Activated effector memory CD4-positive, alpha-beta T cell treated with Interleukin-2 at 50 U/mL for 16 hours (primary cell): ENCODE measurements at places on chromosomes 1 and 21.

- DNase-seq = no peak
These were observed 20.7 kb upstream of the PADI1 start for GRCh38 chr1:17184161-17184665.

- DNase-seq = no peak
These were observed 3.2 kb downstream of the CTPS1 start for GRCh38 chr1:40982721-40983120.

DNA sequence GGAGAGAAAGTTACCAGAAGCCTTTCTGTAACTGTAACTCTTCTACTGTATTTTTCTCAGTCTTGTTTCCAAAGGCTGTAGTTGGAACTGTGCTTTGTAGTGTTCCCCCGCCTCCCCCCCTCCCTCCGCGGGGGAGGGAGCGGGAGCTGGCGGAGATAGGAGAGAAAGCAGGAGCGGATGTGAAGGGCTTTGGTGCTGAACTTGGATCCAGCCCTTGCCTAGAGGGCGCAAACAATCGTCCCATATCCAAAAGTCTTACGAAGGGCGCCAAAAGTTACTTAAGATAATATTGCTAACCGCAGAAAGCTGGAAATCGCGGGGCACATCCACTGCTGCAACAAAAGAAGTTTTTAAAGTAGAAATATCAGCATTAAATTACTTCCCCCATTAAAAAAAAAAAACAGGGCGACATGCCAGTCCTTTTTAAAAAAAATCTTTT is 2.4 kb upstream of the NFIA start:
- no peak for DNase-seq

DNA sequence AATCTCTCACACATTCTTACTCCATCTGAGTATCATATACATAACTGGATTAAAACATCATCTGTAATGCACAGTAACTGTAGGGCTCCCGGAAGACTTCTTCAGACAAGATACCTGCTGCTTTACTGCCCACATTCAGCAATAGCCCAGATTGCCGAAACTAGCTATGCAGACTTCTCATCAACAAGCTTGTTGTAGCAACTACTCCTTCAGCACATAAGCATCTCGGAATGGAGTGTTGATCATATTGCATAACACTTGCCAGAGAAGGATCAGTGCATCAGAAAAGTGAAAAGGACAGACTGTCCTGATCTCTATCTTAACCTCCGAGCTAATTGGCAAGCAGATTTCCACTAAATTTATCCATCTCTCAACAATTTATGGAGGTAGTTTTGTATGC is 354.6 kb upstream of the C1orf87 start:
- no peak for DNase-seq

DNA sequence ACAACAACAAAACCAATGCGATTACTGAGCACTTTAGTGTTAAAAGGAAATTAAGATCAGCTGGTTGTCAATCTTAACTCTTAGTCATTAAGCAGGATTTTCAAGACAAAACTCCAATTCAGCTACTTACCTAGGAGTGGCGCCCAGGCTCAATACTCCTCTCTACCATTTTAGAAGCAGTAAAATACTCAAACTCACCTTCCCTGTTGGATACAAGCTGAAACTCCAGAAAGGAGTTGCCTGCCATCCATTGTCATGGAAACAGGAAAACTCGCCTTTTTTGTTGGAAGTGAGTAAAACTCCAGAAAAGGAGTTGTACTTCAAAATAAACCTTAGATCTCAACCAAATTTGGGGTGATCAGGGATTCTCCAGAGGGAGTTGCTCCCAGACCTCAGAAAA is 127.0 kb upstream of the F3 start:
- DNase-seq = no peak

- DNase-seq = no peak
These were observed 68.2 kb upstream of the SSX2IP start for GRCh38 chr1:84758476-84758875.

DNA sequence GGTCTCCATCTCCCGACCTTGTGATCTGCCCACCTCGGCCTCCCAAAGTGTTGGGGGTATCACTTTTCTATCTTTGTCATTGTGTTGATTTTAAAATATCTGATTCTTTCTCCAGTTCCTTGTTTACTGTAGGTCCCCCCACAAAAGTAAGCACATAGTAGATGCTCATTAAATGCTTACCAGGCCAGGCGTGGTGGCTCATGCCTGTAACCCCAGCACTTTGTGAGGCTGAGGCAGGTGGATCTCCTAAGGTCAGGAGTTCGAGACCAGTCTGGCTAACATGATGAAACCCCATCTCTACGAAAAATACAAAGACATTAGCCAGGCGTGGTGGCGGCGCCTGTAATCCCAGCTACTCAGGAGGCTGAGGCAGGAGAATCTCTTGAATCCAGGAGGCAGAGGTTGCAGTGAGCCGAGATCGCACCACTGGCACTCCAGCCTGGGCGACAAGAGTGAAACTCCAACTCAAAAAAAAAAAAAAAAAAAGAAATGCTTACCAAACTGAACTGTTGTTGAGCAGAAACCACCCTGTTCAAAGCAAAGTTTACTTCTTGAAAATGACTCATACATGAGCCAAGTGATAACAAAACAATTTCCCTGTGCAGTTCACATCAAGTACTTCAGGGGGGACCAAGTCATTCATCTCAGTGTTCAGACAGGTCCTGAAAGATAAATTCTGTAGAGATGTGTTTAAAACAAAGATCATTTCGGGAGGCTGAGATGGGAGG is 24.3 kb upstream of the NID1 start:
- DNase-seq = no peak

DNA sequence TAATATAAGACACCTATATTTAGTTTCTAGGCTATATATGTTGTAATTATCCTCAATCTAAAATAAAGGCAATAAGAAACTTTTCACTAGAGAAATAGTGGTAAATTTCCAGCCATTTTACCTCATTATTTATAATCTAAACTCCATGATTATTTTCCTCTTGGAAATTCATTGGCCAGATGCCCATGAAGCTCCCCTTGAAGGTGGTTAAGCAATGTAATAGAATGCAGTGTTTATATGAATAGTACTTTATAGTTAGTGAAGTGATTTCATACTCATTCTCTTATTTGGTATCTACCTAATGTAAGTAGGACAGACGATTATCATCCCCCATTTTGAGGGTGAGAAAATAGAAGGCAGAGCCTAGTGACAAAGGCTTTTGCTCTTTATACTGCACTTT is 26.5 kb downstream of the NFYC start:
- no peak for DNase-seq

DNA sequence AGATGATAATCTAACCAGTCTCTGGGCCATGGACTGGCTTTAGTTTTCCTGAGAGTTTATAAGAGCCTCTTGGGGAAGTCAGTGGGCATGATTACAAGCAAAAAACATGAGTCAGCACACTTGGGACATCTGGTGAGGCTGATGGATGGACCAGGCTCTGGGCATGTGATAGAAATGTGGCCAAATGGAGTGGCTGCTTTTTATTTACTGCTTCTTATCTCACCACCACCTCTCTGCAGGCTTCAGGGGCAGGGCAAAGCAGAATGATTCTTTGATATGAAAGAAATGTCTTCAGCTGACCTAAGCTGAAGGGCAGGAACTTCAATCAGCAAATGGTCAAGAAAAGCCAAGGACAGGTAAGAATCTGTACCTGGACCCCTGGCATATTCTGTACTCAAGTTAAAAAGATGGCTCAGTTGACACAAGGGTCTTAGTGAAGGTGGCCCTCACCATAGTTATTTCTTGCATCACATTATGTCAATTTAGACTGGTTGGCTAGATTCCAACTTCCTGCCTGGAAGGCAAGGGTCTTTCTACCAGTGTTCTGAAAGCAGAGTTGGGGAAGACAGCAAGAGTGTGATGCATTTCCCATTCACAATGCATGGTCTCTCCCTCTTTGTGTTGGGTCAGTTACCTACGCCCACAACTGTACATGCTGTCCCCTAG is 162.8 kb downstream of the FASLG start:
- DNase-seq = no peak

DNA sequence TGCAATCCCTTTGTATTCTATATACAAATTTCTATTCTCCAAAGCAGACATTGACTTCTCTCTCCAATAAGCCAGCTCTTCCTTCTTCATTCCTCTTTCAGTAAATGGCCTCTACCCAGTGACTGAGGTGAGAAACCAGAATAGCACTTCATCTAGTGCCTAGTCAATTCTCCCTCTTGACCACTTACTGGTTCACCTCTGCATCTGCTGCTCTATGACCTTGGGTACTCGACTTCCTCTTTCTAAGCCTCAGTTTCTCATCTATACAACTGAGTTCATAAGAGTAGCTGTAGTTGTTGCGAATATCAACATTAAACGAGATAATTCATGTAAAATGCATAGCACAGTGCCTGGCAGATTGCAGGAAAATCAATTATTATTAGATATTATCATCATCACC is 12.4 kb downstream of the LYST start:
- DNase-seq = no peak

DNA sequence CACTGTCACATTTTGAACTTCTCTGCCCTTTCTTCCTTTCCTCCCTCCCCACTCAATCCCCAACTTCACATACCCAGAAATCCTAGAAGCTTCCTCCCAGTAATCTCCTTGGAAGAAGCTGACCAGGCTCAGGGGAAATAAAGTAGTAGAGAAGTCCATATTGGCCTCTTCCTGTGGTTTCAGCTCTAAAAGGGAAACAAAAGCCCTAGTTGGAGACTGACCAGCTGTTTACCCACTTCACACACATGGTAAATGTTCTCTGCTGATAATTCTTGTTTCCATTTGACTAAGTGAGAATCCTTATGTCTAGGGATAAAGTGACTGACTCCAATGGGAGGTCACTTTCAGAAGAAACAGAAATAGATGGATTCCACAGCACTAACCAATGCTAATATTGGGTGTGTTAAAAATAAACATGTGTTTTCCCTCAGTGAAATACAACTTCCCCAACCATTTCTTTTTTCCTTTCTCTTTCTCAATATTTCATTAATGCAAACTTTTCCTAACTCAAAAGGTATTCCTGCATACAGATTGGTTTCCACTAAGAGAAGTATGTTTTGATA is 178.9 kb upstream of the DPT start:
- DNase-seq = no peak

DNA sequence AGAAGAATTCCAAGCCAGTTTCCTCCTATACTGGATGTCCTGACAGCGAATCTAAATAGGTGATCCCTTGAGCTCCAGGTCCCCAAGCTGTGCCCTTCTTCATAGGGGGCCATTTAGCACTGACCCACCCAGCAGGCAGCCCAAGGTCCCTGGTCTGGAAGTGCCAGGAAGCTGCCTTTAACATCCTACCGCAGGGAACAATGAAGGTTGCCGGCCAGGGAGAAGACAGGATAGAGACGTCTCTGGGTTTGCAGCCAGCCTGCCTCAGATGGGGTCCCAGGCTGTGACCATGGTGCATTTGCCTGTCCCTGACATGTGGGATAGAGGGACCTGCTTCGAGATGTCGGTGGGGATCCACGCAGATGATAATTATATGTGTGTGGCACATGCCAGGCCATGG is 2.7 kb upstream of the RIPK4 start:
- no peak for DNase-seq

- DNase-seq = no peak
These were observed 6.1 kb upstream of the RLF start for GRCh38 chr1:40155135-40155534.

- no peak for DNase-seq
These were observed 2.3 kb downstream of the FGR start for GRCh38 chr1:27632387-27633297.

DNA sequence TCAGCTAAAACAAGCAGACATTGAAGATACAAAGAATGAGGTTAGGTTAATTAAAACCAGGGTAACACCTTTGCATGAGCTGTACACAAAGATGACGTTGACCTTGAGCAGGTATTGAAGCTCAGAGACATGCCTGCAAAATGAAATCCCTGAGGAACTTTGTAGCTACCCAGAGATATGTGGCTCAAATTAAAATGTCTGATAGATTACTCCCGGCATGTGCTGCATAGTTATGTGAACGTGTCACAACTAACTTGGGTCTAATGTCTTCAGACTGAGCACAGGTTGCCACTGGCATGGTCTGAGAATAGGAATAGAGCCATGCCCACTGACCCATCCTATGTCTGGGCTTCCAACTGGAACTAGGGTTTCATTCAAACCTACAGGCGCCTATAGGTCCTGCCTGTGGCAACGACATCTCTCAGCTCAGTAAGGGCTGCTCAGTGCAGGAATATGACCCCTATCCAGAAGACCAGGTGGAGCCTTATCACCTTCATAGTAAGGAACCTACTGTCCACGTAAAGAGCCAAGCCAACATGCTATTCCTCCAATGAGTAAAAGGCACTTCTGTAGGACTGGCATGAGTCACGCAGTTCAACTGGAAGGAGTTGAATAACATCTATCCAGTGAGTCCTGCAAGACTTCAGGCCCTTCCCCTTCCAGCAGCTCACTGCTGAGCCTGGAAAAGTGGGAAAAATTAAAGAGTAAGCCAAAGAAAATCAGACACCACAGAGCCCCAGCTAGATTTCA is 60.7 kb downstream of the PRKAB2 start:
- no peak for DNase-seq

DNA sequence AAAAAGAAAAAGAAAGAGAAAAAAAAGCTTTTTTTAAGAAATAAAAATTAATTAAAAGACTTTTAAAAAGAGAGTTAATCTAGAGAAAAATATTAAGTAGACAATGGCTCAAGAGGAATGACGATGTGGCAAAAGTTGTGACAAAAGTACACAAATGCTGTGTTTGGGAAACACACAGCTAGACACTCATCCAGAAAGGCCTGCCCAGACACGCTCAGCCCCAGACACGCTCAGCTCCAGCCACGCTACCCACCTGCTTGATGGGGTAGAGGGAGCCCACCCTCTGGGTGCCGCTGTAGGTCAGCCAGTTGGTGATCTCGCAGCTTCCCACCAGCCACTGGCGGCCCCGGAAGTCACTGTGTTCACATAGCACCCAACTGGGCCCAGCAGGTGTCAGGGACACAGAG is 10.2 kb downstream of the CD52 start:
- no peak for DNase-seq

GRCh38 chr1:23214640-23215039 is 2.7 kb downstream of the HTR1D start:
- DNase-seq = no peak
